Urothelium cell line (cell line): ENCODE measurements at places on chromosomes 6 and 20.

DNA sequence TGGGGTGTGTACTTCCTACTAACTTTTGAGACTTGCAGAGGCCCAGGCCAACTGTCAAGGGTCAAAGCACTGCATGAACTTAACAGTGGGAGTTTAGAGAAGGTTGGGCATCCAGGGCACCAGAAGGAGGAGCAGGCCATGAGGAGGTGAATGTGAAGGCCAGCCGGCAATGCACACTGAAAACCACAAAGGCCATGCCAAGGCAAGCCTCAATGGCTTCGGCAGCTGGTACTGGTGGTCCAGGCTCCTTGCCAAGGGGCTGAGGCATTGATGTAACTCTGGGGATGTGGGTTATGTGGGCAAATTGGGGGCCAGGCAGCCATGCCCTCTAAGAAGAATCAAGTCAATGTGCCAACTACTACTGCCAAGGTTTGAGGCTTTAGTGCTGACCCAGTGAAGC, 222.4 kb downstream of the UNC5CL start:
- no peak for DNase-seq

- no peak for DNase-seq
These were observed 124.4 kb downstream of the MAP7 start for GRCh38 chr6:136425793-136426192.

DNA sequence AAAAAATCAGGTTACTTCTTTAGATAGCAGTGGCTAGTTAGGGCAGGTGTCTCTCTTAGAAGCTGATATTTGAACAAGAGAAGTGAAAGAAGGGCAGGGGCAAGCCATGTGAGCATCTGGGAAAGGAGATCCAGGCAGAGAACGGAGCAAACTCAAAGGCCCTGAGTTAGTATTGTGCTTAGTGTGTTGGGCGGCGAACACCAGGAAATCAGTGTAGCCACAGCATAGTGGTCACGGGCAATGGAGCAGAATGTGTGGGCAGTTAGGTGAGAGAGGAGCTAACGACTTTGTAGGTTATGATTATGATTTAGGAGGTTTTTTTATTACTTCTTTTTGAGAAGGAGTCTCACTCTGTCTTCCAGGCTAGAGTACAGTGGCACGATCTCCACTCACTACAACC, 229.3 kb downstream of the TMEM242 start:
- DNase-seq, result no peak

- DNase-seq, result no peak
These were observed 125.0 kb downstream of the SLC23A2 start for GRCh38 chr20:4876301-4876700.
